ENCODE measurements at places on chromosomes 16 and 17.
A peak's percentile ranks its signal among the peaks of the same experiment; 100 is the strongest.

GRCh38 chr16:50360033-50360778 is 8.6 kb downstream of the BRD7 start:
- no peak for DNase-seq

DNA sequence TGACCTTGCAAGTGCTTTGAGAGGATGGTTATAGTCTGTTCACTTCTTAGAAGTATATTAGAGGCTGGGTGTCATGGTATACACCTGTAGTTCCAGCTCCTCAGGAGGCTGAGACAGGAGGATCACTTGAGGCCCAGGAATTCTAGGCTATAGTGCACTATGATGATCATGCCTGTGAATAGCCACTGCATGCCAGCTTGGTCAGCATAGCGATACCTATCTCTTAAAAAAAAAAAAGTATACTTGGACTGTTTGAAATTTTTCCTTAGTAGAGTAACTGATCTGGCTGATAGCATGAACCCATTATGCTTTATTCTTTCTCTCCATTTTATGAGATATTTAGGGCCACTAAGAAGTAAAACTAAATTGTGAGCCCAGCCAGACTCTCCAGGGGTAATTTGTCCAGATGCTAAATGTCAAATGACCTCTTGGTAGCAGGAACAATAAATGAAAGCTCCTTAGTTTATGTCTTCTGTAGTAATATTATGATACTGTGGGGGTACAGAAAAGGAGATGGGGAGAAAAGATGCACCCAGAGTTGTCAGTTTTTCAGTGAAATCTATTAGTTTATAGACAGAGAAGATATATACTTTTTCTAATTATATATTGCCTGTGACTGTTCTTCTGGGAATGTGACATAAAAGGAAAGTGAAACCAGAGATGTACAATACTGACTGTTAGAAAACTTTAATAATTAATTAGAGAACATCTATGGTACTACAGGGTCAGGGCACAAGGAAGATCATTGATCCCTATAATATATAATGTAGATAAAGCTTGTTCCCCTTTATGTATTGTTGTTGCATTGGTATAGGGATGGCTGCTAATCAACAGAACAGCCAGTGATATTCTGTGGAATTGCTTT is 335.3 kb upstream of the TBX2 start:
- no peak for DNase-seq

- no peak for DNase-seq
These were observed 457.5 kb downstream of the MAF start for GRCh38 chr16:79143026-79143425.

GRCh38 chr17:49078248-49078647 is 54.3 kb upstream of the B4GALNT2 start:
- DNase-seq = no peak

DNA sequence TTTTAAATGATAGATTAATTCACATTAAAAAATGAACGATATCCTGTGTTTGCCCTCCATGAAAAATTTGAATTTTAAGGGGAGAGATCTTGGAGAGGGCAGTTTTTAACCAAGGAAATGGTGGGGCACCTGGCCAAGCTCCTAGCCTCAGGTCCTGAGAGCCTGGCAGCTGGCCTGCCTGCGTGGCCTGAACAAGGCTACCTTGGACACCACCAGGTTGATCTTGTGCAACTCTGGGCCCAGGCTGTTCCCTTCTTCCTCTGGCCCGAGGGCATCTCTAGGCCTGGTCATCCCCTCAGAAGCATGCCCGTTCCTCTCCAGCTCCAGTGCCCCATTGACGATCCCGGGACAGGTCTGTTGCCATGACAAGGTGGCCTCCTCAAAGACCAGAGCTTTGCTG is 33.4 kb upstream of the LONP2 start:
- no peak for DNase-seq

DNA sequence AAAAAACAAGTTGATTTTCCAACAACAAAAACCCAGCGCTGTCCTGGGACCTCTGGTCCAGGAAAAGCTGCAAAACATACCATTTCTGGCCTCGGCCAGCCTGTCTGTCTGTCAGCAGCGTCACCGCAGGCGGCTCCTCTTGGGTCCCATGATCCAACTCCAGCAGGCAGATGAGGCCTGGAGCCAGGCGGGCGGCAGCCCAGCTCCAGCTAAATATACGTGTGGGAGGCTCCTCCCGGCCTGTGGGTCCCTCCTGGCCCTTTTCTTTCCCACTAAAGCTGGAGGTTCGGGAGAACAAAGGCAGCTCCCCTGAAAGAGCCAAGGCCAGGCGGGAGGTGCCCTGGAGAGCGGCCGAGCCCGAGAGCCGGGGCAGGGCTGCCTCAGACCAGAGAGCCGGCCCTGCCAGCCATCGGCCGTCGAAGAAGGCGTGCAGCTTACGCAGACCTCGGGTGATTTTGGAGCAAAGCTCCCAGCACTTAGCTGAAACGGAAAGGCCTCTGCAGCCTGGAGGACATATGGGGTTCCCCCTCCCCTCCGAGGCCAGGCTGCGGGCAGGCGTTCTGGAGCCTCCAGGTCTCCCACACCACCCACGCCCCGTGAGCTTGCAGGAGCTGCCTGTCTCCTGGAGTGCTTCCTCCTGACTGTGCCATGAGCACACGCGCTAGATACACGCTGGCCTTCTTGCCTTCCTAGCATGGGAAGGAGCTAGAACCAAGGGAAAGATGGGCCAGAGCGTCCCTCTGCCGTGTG is 19.9 kb upstream of the JPH3 start:
- no peak for DNase-seq

DNA sequence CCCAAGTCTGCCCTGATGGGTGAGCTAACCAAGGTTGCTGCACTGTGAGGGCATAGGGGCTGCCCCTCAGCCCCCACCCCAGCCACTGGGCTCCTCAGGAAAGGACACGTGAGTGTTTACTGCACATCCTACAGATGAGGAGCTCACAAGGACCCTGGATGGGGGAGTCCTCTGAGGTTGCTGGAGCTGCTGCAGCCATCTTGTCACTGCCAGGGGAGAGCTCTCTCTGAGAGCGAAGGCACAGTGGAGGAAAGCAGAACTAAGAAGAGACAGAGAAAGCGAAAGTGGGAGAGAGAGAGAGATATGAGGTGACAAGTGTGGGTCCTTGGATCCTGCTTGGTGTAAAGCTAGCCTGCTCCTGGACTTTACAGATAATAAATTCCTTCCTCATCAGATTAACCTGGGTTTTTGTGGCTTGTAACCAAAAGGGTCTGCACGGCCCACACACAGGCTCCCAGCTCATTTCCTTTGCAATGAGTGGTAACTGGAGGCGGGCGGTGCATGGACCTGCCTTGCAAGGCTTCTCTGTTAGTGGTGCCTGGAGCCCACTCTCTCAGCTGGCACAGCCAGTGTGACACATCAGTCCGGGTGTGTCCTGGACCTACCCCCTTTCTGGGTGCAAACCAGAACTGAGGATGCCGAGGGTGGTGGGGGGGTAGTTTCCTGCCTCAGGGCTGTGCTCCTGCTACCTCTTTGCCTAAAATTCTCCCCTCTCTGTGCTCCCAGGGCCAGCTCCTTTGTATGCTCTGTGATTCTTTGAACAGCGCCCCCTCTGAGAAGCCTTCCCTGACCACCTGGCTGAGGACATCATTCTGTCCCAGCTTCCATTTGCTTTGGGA is 14.2 kb downstream of the SNX20 start:
- peak; percentile 78 for DNase-seq
